ENCODE measurements at places on chromosomes 3 and 15.

DNA sequence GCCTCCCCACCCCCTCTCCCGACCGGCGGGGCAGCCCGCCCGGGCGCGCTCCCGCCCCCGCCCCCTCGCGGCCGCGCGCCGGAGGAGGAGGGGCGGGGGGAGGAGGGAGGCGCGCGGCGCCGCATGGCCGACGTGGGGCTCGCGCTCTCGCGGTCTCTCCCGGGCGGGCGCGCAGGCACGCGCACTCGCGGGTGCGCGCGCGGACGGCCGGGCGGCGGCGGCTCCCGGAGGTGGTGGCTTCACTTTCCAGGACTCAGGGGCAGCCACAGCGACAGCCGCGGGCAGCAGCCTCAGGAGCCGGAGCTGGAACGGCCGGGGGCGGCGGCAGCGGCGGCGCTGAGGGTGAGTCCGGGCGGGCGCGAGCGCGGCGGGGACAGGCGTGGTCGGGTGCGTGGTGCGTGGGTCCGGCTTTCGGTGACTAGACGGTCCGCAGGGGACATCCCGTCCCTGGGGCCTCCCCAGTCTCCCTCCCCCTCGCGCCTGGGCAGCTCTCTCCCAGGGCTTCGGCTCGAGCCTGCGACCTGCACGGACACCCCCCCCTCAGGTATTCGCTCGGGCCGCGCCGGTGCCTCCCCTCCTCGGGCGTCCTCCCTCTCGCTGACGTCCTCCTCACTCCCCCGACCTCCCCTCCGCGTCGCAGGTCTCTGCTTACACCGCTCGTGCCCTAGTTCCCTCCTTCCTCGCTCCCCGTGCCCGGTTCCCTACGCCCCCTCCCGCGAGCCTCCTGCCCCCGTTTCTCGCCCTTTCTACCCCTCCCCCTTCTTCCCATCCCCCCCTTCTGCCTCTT is at the start of gene UBE2E2:
Gene UBE2E2 (plus strand): TSS at position 407 of the 787 bp plus-strand sequence.
- DNase-seq: peak; percentile 58

DNA sequence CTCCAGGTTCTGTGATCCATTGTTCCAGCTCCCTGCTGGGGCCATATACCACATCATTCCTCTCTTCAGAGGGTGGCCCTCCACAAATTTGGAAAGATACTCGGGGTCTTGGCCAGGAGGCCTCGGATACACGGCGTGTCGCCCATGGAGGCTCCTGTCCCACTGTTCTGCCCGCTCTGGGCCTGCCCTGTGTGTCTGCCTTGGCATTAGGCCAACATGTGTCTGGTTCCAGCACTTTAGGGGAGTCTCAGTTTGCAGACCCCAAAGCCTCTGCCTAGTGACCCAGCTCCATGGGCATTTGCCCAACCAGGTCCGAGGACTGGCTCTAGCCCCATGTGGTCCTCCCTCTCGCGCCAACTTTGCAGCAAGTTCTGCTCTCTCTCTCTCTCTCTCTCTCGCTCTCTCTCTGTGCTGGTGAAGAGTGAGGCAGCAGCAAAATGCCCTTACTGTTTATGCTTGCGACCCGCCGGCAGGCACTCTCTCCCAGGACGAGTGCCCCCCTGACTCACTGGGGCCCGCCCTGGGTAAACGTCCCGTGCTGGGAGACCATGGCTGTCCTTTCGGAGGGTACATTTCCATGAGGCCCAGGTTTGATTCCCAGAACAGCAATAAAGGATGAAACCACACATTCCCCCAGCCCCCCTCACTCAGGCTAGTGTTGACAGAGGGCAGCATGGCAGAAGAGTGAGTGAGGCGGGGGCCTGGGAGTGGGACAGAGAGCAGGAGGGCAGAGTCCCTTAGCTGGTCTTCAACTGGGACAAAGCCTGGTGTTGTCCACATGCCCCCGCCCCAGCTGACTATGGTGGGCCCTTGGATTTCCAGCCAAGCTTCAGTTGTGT is 77.9 kb downstream of the ISG20 start:
- no peak for DNase-seq

GRCh38 chr15:65374821-65375401 is 2.9 kb downstream of the IGDCC3 start:
- DNase-seq: no peak

GRCh38 chr15:100785181-100786138 is 94.2 kb upstream of the ALDH1A3 start:
- no peak for DNase-seq

DNA sequence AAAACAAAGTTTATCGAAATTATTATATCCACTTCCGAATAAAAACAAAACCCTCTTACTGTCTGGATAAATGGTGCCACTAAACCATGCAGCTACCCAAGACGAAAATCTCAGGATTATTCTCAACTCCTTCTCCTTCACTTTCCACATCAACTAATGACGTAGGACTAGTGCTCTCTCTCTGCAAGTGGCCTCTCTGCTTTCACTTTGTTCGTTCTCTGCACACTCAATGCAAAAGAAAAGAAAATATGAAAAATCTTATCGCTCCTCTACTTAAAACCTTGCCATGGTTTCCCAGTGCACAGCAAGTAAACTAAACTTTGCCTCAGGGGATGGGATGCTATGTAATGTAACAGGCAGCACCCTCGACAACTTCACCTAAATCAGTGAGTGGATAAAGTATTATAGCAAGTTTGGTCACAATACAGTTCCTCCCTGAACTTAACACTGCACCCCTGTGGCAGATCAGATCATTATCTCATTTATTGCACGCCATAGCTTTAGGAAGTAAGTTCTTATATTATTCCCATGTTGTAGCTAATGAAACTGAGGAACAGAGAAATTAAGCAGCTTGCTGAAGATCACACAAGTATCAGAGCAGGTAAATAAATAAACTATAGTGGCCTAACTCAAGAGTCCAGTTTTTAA is 262.7 kb upstream of the GADL1 start:
- no peak for DNase-seq

- no peak for DNase-seq
Observed at GRCh38 chr15:93789441-93789840, 441.9 kb upstream of the MCTP2 start.

- DNase-seq: peak; percentile 98
Observed at GRCh38 chr3:40452876-40453730, 4.0 kb upstream of the RPL14 start.

GRCh38 chr15:31256378-31257265 is 70.0 kb upstream of the KLF13 start:
- DNase-seq: no peak

DNA sequence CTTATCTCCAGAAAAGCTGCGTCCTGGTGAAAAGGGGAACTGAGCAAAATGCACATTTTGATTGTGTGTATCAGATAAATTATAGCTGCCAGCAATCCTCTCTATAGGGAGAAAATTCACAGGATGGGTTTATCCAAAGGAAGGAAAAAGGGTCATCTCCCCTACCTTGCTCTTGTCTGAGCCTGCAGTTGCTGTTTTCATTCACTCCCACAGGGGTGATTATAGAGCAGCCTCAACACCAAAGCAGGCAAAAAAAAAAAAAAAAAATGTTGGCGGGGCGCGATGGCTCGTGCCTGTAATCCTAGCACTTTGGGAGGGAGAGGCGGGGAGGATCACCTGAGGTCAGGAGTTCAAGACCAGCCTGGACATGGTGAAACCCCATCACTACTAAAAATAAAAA is 333.7 kb downstream of the ROBO2 start:
- DNase-seq: no peak

- DNase-seq: no peak
Observed at GRCh38 chr15:57589754-57590153, 1.9 kb upstream of the MYZAP start.

- DNase-seq: no peak
Observed at GRCh38 chr3:41138601-41139000, 60.7 kb upstream of the CTNNB1 start.

- no peak for DNase-seq
Observed at GRCh38 chr15:71712182-71712581, 98.2 kb upstream of the NR2E3 start.

GRCh38 chr15:96448923-96449322 is 118.4 kb downstream of the NR2F2 start:
- DNase-seq: no peak

GRCh38 chr15:99029341-99030144 is 22.0 kb upstream of the PGPEP1L start:
- DNase-seq: no peak

- DNase-seq: no peak
Observed at GRCh38 chr3:123344907-123345594, 103.8 kb downstream of the ADCY5 start.

GRCh38 chr15:100650685-100651084 is 48.3 kb downstream of the ASB7 start:
- no peak for DNase-seq

GRCh38 chr3:134709076-134709475 is 58.3 kb upstream of the KY start:
- DNase-seq: no peak

DNA sequence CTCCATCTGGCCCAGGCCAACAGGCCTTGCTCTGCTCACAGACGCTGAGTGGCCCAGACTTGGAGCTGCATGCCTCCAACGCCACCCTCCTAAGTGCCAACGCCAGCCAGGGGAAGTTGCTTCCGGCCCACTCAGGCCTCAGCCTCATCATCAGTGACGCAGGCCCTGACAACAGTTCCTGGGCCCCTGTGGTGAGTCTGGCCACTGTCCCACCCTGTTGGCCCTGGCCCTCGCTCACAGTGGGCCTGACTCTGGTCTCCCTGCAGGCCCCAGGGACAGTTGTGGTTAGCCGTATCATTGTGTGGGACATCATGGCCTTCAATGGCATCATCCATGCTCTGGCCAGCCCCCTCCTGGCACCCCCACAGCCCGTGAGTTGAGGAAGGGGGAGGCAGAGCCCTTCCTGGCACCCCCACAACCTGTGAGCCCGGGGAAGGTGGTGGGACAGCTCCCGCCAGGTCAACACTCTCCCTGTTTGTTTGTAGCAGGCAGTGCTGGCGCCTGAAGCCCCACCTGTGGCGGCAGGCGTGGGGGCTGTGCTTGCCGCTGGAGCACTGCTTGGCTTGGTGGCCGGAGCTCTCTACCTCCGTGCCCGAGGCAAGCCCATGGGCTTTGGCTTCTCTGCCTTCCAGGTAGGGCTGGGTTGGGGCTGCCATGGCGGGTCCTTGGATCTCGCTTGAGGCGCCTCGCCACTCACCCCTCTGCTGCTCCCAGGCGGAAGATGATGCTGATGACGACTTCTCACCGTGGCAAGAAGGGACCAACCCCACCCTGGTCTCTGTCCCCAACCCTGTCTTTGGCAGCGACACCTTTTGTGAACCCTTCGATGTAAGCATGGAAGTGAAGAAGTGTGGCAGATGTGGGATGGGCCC is 10.0 kb downstream of the NT5DC2 start:
- DNase-seq: no peak

- DNase-seq: no peak
Observed at GRCh38 chr15:79240036-79240435, 42.5 kb upstream of the ANKRD34C start.

- no peak for DNase-seq
Observed at GRCh38 chr15:33678602-33679001, 289.7 kb upstream of the CHRM5 start.

- DNase-seq: no peak
Observed at GRCh38 chr3:15172806-15173205, 33.2 kb upstream of the CAPN7 start.

GRCh38 chr15:55194256-55194655 is 2.5 kb downstream of the RSL24D1 start:
- DNase-seq: no peak

- peak; percentile 56 for DNase-seq
Observed at GRCh38 chr15:72783004-72783639, 436 bp downstream of the ADPGK start.

DNA sequence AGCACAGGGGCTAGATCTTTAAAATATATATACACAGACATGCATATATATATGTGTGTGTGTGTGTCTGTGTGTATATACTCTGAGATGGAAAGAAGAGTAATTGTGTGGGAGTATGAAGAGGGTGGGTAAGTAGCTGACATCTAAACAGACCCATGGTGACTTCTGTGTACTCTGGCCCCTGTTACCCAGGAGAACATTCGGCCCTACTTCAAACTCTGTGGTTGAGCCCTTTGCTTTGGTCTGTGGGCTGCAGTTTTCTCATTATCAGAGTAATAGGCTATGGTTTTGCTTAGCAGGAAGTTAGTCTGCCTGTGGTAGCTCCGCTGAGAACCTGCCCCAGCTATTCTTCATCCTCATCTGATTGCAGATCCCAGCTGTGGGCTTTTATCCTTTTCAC is 141.4 kb downstream of the RBPMS2 start:
- peak; percentile 60 for DNase-seq

DNA sequence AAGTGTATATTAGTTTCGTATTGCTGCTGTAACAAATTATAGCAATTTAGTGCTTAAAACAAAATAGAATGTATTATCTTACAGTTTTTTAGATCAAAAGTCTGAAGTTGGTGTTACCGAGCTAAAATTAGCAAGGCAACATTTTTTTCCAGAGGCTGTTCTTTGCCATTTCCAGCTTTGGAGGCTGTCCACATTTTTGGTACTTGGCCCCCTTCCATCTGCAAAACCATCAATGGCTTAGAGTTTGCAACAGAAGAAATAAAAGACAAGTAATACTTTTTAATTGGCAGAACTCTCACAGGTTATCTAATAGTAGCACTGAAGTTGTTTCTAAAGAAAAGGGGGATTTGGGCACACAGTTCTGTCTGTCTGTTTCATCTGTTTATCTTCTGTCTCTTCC is 1248.5 kb downstream of the ROBO1 start:
- DNase-seq: no peak

DNA sequence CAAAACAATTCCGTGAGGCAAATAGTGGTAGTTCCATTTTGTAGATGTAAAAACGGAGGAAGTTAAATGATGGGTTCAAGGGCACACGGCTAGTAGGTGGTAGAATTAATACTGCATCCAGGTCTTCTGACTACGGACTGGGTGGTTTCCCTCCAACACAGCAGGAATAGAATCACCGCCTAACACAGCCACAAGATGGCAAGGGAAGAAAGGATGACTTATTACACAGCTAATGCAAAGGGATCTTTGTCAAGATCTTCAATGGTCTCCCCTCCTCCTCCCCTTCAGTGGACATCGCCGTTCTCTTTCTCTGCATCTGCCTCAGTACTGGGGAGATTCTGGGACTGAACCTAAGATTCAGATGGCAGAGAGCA is 524 bp upstream of the TOPBP1 start:
- DNase-seq: peak; percentile 66

- DNase-seq: peak; percentile 18
Observed at GRCh38 chr15:91291673-91292072, 191.6 kb downstream of the SV2B start.

GRCh38 chr3:89017531-89017930 is 89.9 kb upstream of the EPHA3 start:
- DNase-seq: no peak

GRCh38 chr3:150035910-150036612 is 65.4 kb upstream of the PFN2 start:
- DNase-seq: no peak

GRCh38 chr3:187714404-187714979 is 12.1 kb upstream of the RTP2 start:
- peak; percentile 88 for DNase-seq
